NCI-H1930 (cell line): ENCODE measurements at places on chromosomes 2 and 18.

DNA sequence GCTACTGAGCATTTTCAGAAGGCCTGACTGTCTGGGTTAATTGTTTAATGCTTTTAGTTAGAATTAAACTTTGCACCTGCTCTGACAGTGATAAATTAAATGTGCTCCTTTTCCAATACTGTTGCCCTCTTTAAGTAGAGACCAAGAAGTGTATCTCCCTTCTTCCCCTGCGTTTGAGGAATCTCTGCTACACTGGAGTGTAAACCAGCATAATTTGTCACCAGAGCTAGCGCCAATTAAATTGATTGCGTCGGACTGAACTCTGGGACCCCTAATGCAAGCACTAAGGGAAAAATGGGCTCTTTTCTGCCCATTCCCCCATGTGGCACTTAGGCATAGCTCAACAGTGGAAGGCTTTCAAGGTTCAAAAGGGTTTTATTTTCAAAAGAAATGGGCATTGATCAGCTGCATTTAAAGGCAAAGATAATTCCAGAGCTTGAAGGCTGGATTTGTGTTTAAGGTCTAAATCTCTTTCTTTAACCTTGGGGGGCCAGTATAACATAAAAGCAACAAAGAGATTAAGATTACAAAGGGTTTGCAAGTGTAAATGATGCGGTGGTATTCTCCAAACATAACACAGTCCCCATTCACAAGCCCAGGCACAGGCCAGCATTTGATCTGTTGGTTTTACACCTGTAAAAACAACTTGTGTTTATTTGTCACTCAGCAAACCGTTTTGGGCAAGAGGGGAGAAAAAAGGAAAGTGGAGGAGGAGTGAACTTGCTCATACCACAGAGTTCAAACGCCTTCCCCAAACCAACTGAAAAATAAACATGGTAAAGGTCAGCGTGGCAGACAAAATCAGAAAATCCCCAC, 427.6 kb downstream of the BCL11A start:
- DNase-seq: no peak

- DNase-seq: no peak
Measured at GRCh38 chr2:188622601-188623260, 331.1 kb downstream of the GULP1 start.

- peak; percentile 80 for DNase-seq
Measured at GRCh38 chr18:37484983-37485834, 80.4 kb downstream of the CELF4 start.

DNA sequence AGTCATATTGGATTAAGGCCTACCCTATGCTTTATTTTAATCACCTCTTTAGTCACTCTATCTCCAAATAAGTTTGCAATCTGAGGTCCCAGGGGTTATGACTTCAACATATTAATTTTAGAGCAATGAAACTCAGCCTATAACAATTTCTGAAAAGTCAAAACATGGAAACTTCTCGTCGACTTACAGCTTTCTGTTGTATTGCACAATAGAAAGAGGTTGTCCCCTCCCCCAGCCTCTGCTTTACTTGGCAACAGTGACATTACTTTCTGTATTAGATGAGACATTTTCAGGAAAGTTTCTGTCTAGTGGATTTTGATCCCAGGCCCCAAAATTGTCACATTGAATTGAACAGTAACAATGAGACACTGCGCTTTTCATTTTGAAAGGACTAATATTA, 326.4 kb downstream of the THSD7B start:
- DNase-seq: no peak

DNA sequence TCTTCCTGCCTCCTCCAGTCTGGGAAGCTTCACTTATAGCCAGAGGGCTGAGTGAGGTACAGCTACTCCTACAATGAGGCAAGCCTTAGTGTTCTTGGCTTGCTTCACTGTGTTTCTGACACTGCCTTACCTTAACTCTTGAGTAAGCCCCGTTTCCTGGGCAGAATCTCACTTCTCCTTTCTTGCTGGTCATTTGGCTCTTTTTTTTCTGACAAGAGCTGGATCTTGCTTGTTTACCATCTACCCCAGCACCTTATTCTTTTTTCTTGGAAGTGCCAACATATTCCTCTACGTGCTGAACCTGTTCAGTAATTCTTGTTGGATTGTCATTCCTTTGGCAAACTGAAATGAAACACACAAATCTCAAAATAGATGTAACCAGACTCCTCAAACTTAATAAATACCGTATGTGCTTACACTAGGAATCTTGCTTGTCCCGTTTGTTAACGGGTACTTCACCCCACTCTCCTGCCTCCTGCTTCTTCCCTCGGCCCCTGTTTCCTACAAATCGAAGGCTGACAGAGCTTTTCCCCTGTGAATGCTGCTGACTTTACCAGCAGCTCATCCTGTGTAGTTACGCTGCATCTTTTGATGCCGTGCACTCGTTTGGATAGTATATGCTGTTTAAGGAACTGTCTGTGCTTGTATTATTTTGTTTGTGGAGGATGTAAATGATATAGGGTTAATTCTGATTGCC, 132.2 kb downstream of the FMNL2 start:
- no peak for DNase-seq

- no peak for DNase-seq
Measured at GRCh38 chr2:226873051-226873620, 37.3 kb downstream of the RHBDD1 start.

DNA sequence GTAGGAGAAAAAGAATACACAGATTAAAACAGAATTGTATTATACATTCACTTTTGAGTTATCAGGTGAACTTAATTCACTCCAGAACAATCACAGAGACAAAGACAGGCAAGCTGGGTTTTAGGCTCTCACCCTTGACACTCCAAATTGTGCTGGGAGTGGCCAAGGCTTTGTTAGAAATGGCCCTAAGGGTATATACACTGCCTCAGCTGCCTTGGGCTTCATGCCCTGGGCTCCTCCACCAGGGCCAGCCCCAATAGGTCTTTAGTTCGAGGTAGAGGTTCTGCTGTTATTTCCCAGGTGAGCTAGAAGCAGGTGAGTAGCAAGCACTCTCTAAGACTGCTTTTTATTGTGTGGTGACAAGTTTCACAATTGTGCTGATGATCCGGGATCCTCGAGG, 19.9 kb downstream of the GEMIN6 start:
- no peak for DNase-seq

DNA sequence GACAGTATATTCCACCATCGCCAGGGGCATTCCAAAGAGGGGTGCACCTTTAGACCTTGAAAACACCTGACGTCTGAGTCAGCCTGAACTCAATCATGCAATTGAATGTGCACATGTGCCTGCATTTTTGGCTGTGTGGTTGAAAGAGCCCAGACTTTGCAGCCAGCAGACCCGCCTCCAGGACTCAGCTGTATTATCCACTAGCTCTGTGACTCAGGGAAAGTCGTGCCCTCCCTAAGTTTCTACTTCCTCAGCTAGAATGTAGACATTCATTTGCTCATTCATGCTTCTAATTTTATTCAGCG, 94.2 kb downstream of the LRRC30 start:
- DNase-seq: no peak

DNA sequence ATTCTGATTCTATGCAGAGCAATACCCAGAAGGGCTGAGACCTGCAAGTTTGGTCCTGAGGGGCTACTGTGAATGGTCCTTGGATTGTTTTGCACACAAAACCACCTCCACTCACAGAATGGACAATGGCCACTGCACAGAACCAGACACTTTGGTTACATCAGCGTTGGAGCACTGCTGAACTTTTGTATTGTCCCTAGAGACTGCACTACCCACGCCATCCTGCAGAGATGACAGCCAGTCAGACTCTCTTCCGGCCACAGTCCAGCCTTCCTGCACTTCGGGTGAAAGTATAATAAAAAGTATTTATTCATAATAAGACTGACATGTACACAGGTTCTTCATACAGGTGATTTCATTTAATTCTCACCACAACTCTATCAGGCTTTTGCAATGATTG, 35.7 kb downstream of the CELF4 start:
- no peak for DNase-seq

GRCh38 chr2:178324077-178324476, 126.9 kb downstream of the PRKRA start:
- no peak for DNase-seq

DNA sequence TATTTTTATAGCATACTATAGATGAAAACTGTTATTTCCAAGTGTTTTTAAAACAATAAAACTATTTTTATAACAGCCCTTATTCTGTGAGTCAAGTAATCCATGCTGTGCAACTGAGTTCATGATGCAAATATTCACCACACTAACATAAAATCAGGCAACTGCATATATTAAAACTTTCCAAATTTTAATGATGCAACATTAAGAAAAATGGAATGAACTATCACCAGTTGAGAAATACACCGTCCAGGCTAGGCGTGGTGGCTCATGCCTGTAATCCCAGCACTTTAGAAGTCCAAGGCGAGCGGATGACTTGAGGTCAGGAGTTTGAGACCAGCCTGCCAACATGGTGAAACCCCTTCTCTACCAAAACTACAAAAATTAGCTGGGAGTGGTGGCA, 114.5 kb downstream of the CDH2 start:
- no peak for DNase-seq

- no peak for DNase-seq
Measured at GRCh38 chr18:79425569-79425886, 29.8 kb downstream of the NFATC1 start.

- no peak for DNase-seq
Measured at GRCh38 chr18:44259610-44260009, 421.1 kb upstream of the SETBP1 start.

- no peak for DNase-seq
Measured at GRCh38 chr2:171554991-171555615, 32.8 kb downstream of the CYBRD1 start.

DNA sequence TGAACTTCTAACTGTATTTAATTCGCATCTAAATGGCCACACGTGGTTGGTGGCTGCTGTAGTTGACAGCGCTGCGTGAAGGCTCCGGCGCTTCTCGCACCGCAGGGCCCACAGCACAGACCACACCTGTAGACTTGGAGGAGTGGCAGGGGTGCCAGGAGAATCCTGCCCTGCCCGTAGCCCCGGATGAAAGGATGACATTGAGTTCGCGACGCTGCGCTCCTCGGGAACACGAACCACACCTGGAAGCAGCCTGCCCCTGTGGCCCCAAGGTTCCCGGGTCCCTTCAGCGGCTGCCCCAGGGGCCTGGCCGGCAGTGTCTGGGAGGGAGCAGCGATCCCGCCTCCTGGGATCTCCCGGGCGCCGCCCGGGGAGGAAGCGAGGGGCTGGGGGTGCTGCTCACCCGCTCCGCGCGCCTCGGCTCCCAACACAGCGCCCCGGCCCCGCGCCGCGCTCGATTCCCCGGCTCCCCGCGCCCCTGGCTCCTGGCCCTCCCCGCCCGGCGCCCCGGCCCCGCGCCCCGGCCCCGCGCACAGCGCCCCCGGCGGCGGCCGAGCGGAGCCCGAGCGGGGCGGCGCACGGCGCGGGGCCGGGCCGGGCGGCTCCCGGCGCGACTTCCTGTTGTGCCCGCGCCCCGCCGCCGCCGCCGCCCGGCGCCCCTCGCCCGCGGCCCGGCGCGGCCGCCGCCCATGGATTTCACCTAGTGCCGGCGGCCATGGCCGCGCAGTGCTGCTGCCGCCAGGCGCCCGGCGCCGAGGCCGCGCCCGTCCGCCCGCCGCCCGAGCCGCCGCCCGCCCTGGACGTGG, at the start of gene RNPEPL1:
Gene RNPEPL1 (plus strand): TSS at position 613 of the 806 bp plus-strand sequence. CDS start 103 bp downstream, at position 716.
- peak; percentile 45 for DNase-seq

GRCh38 chr2:117972476-117973123, 41.3 kb downstream of the CCDC93 start:
- DNase-seq: no peak

DNA sequence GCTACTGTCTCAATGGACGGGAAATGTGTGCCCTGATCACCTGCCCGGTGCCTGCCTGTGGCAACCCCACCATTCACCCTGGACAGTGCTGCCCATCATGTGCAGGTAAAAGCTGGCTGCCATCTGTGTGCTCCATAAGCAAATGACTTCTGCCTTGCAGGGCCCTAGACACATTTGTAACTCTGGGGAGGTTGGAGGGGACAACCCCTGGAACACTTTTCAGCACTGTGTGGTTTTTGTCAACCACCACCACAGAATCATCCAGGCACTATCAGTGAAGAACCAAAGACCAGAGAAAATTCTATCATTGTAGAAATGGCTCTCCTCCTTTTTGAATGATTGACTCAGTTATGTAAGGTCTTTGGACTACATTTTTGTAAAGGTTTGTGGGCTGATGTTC, 84.3 kb downstream of the FEZ2 start:
- DNase-seq: no peak

GRCh38 chr2:10914272-10914693, 2.5 kb downstream of the KCNF1 start:
- no peak for DNase-seq

- DNase-seq: no peak
Measured at GRCh38 chr2:120007851-120008250, 5.0 kb upstream of the EPB41L5 start.

GRCh38 chr2:164542581-164543021, 78.7 kb downstream of the GRB14 start:
- no peak for DNase-seq

- no peak for DNase-seq
Measured at GRCh38 chr2:150046211-150046610, 441.3 kb downstream of the RND3 start.

- no peak for DNase-seq
Measured at GRCh38 chr18:63994783-63995399, 25.0 kb downstream of the SERPINB8 start.

GRCh38 chr18:4549164-4549872, 94.2 kb upstream of the DLGAP1 start:
- no peak for DNase-seq

- no peak for DNase-seq
Measured at GRCh38 chr2:172247203-172247602, 144.5 kb upstream of the DLX2 start.

- no peak for DNase-seq
Measured at GRCh38 chr2:172664766-172665165, 70.9 kb upstream of the RAPGEF4 start.

DNA sequence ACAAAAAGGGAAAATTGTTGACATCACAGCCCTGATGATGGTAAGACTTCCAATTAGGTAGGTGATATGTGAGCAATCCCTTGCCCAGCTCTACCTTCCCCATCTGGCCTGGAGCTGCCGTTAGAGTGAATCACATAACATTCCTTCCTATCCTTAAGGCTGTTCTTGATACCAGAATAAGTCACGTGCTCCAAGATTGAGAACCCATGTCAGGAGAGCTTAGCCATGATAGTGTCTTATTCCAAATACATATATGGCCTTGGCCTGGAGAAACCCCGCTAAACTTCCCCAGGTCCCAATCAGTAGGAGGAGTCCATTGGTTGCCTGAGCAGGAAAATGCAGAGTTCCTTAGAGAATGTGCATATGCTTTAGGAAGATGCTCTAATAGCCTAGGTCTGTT, 70.0 kb upstream of the ACVR2A start:
- no peak for DNase-seq

DNA sequence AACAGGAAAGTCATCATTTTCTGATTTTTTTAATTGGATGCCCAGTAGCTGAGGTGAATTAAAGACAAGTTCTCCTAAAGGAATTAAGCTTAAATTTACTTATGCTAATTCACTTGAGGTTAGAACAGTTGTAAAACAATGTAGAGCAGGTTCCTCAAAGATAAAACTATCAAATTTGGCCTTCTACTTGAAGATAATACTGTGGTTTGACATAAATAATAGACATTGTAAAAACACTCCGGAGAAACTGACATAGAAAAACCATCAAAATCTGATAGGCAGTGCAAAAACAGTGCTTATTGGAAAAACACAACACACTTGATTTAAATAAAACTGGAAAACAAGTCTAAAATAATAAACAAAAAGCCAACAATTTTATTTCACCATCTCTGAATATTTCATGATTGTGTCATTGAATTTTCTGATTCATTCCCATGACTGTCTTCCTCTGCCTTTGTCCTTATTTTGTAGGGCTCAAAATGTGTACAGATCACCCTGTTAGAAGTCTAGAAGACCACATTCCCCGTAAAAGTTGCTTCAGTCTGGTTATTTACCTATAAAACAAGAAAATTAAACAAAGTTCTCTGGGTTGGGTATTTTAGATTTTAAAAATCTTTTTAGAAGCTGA, 28.3 kb upstream of the SLC40A1 start:
- no peak for DNase-seq

GRCh38 chr2:55363636-55364035, 56.0 kb downstream of the CCDC88A start:
- peak; percentile 35 for DNase-seq
